ENCODE measurements at places on chromosomes 5 and 9.
A peak's percentile ranks its signal among the peaks of the same experiment; 100 is the strongest.

GRCh38 chr5:139775872-139776271, 19.7 kb upstream of the PSD2 start:
- no peak for DNase-seq

DNA sequence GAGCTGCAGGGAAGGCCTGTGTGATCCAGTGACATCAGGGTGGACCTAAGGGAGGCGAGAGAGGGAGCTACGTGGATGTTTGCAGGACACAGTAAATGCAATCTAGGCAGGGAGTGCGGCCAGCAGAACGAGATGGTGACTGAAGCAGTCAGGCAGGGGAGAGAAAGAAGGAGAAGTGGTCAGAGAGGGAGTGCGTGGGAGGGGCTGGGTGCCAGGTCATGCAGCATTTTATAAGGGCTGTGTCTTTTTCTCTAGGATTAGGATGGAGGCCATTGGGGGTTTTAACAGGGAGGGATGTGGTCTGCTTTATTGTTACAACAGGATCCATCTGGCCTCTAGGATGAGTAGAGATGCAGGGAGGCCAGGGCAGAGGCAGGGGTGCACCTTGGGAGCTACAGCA, 80.4 kb downstream of the DCP2 start:
- DNase-seq = no peak

DNA sequence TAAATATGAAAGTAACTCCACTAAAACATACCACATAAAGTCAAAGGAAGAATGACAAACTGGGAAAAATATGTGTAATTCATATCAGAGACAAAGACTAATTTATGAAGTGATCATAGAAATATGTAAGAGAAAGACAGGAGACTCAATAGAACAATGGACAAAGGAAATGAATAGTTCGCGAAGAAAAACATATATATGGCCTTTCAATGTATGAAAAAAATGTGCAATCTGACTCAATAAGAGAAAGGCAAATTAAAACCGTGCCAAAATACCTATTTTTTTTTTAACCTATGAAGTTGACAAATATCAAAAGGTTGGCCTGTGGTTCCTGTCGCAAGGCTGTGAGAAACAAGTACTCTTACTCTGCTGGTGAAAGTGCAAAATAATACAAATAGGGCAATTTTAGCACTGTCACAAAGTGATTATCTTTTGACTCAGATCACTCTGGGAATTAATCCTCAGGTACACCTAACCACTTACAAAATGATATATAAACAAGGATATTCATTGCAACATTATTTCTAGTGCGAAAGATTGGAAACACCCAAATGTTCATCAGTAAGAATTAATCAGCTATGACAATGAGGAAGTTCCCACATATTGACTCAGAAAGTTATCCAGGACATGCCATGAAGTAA, 3.7 kb downstream of the C9 start:
- peak; percentile 49 for DNase-seq

GRCh38 chr9:38308136-38308535, 84.4 kb upstream of the ALDH1B1 start:
- no peak for DNase-seq

GRCh38 chr5:29462241-29462640, 1731.2 kb upstream of the CDH6 start:
- DNase-seq = no peak

- DNase-seq = no peak
Observed at GRCh38 chr5:134122530-134122929, 8.0 kb downstream of the TCF7 start.

- peak; percentile 74 for DNase-seq
Observed at GRCh38 chr9:19665146-19665863, 123.5 kb downstream of the SLC24A2 start.

Data from activated CD4-positive, alpha-beta T cell treated with anti-CD3 and anti-CD28 coated beads, Interleukin-2, amount 50 U/mL, for 16 hours (primary cell).